HFFc6 (cell line): ENCODE measurements at places on chromosomes 7 and 10. TPM values are rescaled to one million over a fixed set of nuclear protein-coding genes. Genes with fewer than 3 reads are reported as not detected.

GRCh38 chr7:127848241-127848640 lies 183.0 kb downstream of the LRRC4 start:
- DNase-seq: no peak

GRCh38 chr7:70135656-70136055 lies 537.4 kb downstream of the AUTS2 start:
- no peak for DNase-seq

GRCh38 chr7:17474724-17475344 lies 176.4 kb downstream of the AHR start:
- DNase-seq: no peak

- no peak for DNase-seq
These were observed 33.0 kb upstream of the ZNF273 start for GRCh38 chr7:64869912-64870562.

The TSC22D4 gene
- total RNA-seq: 53.5 and 54.5 TPM in 2 replicates

GRCh38 chr7:47582764-47583738 lies 1.1 kb upstream of the TNS3 start:
- no peak for DNase-seq

The ENKUR gene
- 0.23 to 0.33 TPM in 2 of 3 replicates, not detected in the other for total RNA-seq

DNA sequence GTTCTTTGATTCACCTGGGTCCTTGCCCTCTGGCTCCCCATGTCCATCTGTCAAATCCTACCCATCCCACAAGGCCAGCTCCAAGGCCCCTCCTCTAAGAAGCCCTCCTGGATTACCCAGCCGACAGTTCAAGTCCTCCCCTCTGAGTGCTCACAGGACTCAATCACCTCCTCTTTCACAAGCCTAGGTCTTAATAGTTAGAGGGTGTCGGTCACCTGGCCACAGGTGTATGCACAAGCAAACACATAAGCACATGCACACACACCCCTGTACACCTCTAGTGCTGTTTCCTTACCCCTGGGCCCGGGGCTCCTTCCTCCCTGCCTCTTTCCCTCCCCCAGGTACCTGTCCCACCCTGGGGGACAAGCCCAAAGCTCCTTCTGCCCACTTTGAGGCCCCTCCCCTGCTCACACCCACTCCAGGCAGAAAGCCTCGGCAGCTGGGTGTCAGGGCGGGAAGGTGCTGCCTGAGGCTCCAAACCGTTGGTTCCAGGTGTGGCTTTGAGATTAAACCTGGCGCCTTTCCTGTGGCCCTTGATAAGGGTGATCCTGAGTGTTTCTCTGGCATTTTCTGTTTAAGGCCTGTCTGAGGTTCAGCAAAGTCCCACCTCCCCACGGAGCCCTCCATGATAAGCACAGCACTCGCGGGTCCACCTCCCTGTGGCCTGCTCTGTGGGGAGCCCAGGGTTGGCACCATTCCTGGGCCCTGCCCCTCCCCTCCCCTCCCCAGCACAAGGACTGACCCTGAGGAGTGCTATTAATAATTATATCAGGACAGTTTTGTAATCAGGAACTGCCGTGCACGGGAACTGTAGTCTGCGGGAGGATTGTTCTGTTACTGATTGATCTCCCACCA lies 14.6 kb upstream of the AQP1 start:
- no peak for DNase-seq

DNA sequence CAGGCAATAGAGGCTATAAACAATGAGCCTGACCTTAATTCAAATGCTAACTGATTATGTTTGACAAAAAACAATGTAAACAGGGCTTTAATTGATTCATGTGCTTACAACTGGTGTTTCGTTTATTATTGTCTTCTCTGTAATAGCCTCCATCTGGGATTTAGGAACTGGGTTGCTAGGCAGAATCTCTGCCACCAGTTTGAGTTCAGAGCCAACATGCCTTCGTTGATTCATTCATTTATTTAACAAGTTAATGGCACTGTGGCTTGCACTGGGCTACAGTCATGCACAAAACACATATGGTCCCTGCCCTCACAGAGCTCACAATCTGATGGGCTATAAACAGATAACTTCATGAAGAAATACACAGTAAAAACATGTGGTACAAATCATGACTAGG lies 19.6 kb upstream of the CDHR3 start:
- no peak for DNase-seq

DNA sequence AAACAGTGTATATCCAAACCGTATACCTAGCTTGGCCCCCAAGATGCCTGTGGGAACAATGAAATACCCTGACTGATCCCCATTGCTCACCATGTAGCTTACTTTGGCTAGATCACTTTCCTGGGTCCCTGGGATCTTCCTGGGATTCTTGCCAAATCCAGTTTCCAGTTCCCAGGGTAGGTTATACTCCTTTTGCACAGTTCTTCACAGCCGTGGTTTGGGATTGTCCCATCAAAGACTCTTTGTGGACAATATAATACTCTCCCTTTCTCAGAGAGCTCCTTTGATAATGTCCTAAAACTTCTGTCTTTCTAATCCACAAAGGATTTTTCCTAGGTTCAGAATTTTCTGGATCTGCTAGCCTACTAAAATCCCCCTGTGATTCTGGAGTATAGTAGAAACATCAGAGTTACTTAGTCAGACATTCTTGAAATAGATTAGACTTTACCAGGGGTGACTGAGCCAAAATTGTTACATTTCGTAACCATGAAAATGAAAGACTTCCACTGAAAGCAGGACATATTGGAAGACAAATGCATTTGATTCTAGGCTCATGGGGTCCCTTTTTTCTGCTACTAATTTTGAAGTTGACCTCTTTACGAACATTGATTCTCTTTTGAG lies 388.3 kb upstream of the ETV1 start:
- DNase-seq: peak; percentile 38

The CHN2 gene
- total RNA-seq: not detected in 3 replicates

GRCh38 chr10:3435671-3436070 lies 263.1 kb upstream of the PITRM1 start:
- DNase-seq: no peak

The COL17A1 gene
- total RNA-seq: 0.41 to 1.2 TPM (median 0.65 TPM) in 3 replicates

- DNase-seq: peak; percentile 73
These were observed 29.1 kb downstream of the NUDCD3 start for GRCh38 chr7:44461387-44461786.

- peak; percentile 12 for DNase-seq
These were observed 13.0 kb downstream of the EN2 start for GRCh38 chr7:155470686-155471638.

DNA sequence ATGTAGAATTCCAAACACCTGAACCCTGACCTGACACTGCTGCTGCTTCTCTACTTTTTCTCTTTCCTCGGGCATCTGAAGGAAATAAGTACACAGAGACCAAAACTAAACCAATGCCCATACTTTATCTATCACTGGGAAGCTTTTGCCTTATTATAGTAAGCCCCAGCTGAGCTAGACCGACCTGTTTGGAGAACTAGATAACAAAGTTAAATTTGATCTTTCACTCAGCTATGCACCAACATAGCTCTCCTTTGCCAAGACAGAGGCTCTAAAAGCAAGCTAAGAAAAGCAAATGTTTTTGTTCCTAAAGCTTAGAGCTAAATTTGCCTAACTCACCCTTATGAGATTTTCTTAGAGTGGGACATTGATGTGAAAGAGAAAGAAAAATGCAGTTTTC lies 39.1 kb downstream of the NHLRC2 start:
- DNase-seq: no peak

- no peak for DNase-seq
These were observed 7.4 kb downstream of the CYP3A43 start for GRCh38 chr7:99835189-99835588.

The OR2A12 gene
- not detected in 3 replicates for total RNA-seq

- no peak for DNase-seq
These were observed 9.3 kb downstream of the ARHGAP22 start for GRCh38 chr10:48595539-48595932.

The SPDYE8 gene
- total RNA-seq: not detected in 3 replicates

DNA sequence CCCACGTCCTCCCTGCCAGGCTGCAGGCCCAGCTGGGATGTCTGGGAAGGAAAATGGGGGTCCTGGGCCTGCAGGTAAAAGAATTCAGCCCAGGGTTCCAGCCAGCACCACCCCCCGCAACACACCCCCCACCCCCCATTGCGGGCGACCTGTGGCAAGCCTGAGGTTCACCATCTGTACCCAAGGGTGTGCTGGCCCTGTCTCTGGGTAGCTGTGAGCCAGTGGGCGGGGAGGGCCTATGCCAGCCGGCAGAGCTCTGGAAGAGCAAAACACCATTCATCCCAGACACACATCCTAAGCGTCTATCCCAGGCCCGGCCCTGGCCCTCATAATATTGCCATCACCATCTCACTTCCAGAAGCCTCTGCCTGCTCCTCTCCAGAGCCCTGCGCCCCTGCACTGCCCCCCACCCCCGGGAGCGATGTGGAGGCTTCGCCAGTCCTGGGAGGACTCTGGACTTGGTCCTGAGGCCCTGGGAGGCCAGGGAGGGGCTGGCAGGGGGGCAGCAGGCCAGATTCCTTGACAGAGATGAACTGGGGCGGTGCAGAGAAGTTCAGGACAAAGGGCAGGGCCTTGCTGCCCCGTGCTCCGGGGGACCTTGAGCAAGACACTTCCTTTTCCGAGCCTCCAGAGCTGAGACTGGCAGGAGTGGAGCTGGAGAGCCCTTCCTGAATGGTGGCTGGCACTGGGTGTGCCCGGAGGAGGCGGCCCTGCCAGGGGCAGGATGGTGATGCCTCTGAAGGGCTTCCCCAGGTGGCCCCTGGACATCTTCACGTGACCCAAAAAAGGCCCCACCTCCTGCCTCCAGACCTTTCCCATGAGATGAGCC lies 8.7 kb upstream of the TTYH3 start:
- no peak for DNase-seq

DNA sequence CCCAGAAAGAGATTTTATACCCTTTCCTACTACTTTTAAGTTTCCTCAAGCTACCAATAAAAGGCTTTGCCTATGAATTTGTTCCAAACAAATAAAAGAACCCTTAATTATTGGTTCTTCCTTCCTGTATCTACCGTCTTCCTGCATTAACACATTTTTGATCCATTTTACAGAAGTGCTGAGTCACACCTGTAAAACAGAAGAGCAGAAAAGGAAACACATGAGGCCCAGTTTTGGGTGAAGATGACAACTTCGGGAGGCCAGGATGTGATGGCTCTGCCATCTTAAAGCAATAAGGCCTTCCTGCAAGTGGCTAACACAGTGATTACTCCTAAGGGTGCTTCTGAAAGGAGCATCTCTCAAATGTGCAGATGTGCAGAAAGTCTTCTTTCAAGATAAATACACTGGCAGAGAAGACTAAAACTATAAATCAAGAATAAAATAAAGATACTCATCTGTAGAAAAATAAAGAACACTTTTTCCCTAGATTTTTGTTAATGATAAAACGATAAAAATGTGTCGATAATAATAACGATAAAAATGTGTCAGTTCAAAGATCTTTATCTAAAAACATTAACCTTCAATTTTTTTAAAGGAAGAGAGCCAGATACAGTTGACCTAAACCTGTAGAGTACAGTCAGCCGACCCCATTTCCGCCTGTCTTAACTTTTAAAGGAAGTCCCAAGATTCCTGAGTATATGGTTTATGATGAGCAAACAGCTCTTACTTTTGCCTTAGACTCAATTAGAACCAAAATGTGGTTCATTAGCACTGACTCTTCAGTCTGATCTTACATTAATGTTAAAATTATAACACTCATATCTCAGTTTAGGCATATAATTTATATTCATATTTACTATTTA lies 108.6 kb downstream of the UBE2H start:
- no peak for DNase-seq

The TAS2R5 gene
- 0.24 to 0.53 TPM in 2 of 3 replicates, not detected in the other for total RNA-seq

DNA sequence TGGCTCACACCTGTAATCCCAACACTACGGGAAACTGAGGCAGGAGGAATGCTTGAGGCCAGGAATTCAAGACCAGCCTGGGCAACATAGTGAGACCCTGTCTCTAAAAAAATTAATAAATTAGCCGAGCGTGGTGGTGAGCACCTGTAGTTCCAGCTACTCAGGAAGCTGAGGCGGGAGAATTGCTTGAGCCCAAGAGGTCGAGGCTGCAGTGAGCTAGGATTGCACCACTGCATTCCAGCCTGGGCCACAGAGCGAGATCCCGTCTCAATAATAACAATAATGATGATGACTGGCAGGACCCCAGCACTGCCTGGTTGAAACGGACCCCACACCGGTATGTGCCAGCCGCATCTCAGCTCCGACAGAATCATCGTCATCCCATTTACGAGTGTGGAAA lies 93.0 kb downstream of the ELFN1 start:
- DNase-seq: no peak
